Common myeloid progenitor, CD34-positive (primary cell): ENCODE measurements at places on chromosomes 16 and 17.

- DNase-seq: peak; percentile 92
Observed at GRCh38 chr17:75587675-75588595, at the start of gene MYO15B. MYO15B (plus strand) TSS chr17:75587800; CDS start chr17:75588058, 258 bp downstream.

DNA sequence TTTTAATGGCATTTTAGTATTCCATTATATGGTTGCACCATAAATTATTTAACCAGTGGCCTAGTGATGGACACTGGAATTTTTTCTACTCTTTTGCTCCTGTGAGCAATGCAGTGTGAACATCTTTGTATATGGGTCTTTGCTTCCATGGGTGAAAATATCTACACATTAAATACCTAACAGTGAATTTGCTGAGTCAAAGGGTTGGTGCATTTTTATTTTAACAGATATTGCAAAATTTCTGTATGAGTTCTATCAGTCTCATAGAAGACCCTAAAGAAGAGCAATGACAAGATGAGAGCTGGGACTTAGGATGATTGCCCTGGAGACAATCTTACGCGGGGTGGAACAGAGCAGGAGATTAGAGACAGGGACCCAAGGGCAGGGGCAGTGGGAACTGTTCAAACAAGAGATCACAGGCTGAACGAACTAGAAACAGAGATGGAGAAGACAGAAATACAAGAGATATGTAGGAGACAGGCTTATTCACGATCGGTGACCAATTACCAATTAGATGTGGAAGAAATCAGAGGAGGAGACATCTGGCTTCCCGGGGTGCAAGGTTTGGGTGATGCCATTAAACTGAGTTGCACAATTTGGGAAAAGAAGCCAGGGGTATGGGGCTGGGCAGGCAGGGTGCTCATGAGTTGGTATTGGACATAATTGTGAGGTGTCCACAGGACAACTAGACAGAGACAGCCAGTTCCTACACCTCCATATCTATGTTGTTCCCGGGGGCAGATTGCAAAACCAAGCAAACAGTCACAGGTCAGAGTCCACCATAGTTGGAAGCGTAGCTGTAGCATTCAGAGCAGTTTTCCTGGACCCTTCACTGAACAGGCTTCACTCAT, 39.9 kb upstream of the LONP2 start:
- DNase-seq: no peak

- DNase-seq: no peak
Observed at GRCh38 chr16:21964353-21964752, 11.2 kb downstream of the UQCRC2 start.

DNA sequence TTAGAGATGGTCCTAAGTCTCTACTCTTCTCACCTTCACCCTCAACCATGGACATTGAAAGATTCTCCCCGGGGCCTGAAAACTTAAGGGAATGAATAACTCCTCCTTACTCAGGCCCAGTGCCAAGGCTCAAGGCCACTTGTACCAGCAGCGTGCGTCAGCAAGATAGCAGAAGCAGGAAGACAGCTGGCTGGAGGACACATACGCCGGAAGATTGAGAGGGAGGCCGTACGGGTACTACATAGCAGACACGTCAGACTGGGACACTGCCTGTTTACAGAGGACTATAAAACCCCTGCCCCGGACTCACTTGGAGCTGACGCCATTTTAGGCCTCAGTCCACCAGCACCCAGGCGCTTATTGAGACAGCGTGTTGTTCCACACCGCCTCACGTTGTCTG, 75.8 kb upstream of the MED13 start:
- DNase-seq: peak; percentile 66

- DNase-seq: no peak
Observed at GRCh38 chr16:24170407-24170806, 85.7 kb upstream of the CACNG3 start.

- no peak for DNase-seq
Observed at GRCh38 chr16:87685405-87685755, 80.4 kb downstream of the KLHDC4 start.

DNA sequence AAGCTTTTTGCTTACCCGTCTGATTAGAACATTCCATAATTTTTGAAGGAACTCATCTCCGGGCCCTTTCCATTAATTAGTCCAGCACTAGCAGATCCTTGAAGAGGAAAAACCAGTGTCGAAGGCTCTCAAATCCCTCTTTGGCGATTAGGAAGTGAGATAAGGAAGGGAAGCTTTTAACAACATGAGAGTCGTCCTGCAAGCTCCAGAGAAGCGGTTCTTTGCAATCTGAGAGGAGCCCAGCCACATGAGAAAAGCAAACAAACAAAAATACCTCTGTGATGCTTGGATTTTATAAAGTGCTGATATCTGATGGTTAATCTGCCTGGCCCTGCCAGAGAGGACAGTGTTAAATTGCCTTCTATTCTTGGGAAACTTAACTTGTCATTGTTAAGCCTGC, 339.8 kb upstream of the SALL1 start:
- DNase-seq: no peak

- no peak for DNase-seq
Observed at GRCh38 chr17:51064061-51064735, 56.5 kb downstream of the SPAG9 start.

DNA sequence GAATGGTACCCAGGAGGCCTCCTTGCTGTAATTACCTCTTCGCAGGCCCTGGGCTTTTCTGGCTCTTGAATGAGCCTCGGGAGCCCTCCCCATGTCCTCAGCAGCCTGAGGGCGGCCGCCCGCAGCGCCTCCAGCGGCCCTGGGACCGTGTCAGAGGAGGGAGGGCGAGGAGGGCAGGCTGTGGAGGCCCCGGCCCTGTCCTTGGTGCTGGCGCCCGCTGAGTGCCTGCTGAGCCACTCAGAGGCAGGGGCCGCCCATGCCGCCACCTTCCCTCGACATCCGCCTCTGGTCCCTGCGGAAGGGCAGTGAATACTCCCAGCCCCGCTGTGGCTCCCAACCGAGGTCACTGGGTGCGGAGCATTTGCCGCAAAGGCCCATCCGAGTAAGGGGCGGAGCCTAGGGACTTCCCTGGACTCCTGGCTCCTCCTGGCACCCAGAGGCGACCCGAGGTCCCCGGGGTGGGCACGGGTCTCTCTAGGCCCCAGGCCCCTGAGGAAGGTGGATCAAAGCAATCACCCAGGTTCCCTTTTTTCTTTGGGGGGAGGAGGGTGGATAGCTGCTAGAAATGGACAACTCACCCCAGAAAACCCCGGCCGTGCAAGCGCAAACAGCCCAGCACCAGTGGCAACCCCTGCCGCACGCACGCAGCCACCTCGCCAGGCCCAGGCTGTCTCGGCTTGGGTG, 2.8 kb downstream of the RBFOX3 start:
- peak; percentile 77 for DNase-seq

- no peak for DNase-seq
Observed at GRCh38 chr16:1283296-1283695, 26.1 kb upstream of the UBE2I start.

DNA sequence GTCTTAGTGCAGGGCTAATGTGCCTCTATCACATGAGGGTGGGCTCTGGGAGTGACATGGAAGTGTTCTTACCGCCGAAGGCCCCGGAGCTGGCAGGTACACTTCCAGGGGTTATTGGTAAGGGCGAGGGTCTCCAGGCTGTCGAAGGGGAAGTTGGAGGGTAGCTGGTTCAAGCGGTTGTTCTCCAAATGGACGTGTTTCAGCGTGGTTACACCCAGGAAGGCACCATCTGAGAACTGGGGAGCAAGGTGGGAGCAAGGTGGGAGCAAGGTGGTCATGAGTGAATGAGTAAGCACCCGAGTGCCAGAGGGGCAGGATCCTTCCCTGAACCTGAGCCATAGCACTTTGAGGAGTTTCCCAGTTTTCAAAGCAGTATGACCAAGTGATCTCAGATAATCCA, 3.0 kb downstream of the CHAD start:
- DNase-seq: no peak

GRCh38 chr17:45132572-45133463, 503 bp upstream of the PLCD3 start:
- DNase-seq: peak; percentile 67

DNA sequence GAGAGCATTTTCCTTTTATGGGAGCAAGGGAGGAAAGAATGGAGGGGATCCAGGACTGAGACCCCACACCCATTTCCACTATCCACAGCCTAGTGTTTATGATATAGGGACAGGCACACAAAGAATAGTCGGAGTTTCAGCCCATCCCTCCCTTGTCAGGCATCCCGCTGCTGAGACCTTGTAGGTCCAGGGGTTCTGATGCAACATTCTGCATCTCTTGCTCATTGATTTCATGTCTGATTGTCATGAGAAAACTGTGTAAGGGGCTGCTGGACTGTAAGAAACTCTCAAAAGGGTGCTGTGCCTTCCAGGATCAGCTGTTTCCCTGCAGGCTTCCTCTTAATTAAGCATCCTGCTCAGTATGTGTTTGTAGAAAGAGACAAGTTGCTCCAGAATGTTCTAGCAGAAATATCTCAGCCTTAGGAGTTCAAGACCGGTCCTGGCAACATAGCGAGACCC, 5.3 kb upstream of the POLR3E start:
- no peak for DNase-seq

DNA sequence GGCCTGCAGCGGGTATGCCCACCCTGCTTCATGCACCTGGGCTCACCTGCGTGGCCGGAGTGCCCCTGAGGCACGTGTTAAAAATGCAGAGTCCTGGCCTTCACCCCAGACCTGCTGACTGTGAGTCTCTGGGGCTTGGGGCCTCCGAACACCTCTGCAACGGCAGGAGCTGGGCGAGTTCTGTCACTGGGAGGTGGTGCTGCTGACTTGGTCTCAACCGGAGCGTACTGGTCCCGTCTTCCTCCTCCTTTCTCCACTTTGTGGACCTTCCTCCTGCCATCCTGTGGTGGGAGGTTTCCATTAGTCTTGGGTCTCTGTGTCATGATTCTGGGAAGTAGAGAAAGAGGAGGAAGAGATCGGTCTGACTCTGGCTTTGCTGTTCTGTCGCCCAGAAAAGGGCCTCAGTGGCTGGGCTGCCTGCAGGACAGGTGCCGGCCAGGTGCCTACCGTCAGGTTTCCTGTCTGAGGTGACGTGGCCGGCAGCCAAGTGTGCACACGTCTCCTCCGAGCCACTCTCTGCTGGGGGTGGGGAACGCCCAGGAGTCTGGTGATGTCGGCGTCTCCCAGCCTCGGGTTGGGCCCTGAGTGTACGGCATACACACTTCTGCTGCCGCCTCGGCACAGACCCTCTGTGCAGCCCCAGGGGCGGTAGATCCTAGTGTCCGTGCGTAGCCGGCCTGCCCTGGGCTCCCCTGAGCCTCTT, 6.9 kb downstream of the TSC2 start:
- DNase-seq: no peak

DNA sequence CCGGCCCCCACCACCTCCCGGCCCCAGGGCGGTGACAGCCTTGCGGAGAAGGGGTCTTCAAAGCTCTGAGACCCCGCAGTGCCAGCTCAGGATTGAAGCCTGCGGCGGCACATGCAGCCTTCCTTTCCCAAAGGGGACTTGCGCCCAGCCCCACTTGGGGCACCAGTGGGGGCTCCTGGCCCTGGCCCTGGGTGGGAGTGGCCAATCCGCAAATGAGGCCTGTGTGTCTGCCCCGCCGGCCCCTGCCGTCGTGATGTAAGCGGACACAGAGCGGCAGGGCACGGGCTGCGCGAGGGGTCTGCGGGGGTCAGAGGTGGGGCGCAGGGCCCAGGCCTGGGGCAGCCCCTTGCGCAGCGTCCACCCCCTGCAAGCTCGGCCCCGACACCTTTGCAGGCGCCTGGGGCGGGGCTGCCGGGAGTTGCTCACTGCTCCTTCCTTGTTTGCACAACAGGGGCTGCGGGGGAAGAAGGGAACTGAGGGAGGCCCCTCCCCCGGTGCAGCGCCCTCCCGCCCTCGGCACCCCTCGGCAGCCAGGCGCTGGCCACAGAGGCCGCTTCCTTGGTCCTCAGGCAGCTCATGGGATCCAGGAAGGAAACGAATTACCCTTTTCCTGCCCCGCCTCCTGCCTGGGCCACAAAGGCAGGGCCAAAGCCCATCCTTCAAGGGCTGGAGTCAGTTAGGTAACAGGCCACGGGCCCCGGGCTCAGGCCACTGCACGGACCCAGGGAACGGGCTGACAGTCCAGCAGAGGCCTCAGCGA, 2.9 kb downstream of the SLC16A3 start:
- DNase-seq: peak; percentile 63

DNA sequence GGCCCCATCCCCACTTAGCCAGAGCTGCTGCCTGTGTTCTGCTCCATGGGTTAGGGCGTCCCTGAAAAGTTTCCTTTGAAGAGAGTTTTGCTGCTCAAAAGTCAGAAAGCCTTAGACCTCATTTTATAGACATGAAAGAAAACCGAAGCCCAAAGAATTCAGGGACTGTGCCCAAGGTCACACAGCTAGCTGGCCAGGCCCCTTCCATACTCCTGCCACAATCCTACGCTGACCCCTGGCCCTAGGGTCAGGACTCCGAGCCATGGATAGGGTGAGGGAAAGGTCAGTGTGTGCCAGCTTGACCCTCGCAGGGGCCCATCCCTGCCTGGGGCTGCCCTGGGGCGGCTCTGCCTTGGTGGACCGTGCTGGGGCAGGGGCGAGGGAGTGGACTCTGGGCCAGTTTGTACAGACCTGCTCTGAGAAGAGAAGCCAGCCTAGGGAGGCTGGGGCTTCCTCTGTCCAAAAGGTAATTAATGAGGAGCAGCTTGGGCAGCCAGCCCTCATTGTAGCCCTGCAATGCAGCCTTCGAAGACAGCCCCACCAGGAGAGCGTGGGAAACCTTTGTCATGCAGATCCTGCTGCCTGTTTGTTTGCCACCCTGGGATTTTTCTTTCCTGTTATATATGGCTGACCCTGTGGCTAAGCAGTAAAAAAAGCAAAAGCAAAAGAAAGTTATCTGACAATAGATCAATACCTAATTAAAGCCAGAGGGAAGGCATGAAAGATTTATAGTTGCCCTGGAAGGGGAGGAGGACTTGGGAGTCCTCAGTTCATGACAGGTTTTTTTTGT, 37.4 kb downstream of the RHBDL3 start:
- no peak for DNase-seq

- DNase-seq: no peak
Observed at GRCh38 chr16:17850581-17851250, 380.0 kb upstream of the XYLT1 start.

GRCh38 chr16:17945080-17945601, 391.4 kb downstream of the NPIPA8 start:
- peak; percentile 2 for DNase-seq

DNA sequence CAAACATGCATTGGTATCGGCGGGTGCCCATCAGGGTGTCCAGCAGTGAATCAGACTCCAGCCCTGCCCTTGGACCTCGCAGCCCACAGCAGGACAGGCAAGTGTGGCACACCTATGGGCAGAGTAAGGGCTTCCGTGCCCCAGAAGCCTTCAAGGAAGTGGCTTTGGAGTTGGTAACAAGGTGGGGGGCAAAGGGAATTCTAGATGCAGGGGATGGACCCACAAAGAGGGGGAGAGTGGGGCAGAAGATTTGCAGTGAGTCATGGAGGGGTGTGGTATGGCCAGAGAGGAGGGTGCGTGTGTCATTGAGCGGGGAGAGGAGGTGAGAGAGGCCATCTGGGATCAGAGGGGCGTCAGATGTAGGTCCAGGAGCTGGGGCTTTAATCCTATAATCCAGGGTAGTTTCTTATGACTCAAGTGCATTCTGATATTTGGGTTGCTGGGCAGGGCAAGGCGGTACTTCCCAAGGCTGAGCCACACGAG, 8.5 kb upstream of the SPNS2 start:
- no peak for DNase-seq
